Activated naive CD8-positive, alpha-beta T cell treated with anti-CD3 and anti-CD28 coated beads for 36 hours (primary cell): ENCODE measurements at places on chromosomes 12 and 14. TPM values are rescaled to one million over a fixed set of nuclear protein-coding genes. Genes with fewer than 3 reads are reported as not detected.

DNA sequence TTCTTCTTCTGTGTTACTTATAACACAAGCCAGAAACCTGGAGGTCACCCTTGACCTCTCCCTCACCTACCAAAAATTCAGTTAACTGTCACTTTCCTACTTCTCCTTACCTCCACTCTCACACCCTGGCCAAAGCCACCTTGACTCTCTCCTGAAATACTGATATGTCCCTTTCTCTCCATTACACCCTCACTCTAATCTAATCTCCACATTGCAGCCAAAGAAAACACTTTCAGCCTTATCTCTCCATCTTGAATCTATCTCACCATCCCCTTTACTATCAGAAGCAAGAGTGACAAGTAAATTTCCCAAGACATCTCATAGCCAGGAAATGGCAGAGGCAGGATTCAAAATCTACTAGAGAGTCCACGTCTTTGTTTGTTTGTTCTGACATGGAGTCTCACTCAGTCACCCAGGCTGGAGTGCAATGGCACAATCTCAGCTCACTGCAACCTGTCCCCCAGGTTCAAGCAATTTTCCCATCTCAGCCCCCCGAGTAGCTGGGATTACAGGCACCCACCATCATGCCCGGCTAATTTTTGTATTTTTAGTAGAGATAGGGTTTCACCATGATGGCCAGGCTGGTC is 28.0 kb upstream of the USP15 start:
- H3K4me3 ChIP-seq = no peak overlapping the region
- no peaks in the 10 kb centered on the region for H3K27me3 ChIP-seq
- no peak for DNase-seq
- H3K4me1 ChIP-seq = no peaks in the 10 kb centered on the region
- no peaks in the 10 kb centered on the region for H3K36me3 ChIP-seq

DNA sequence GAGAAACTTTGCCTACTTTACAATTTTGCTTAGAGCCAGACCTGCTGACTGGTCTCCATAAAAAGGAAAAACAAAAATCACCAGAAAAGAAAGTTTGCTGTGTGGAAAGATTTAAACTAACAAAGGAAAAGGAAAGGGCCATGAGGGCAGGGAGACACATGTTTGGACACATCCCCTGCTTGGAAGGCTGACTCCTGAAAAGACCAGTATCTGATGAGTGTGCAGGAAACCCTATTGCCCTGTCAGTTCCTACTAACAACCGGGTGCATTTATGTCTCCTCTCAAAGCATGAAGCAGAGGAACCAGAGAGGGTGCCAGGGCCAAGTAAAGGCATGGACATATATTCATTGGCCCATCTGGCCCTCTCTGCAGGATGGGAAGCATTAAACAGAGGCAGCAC is 7.0 kb upstream of the STAB2 start:
- H3K4me1 ChIP-seq = peaks cover 6% of the 10 kb centered on the region
- no peak overlapping the region for H3K4me3 ChIP-seq
- DNase-seq = no peak
- H3K27me3 ChIP-seq = peaks cover 45% of the 10 kb centered on the region
- H3K27ac ChIP-seq = no peak overlapping the region

NANOG gene
- total RNA-seq = not detected

DNA sequence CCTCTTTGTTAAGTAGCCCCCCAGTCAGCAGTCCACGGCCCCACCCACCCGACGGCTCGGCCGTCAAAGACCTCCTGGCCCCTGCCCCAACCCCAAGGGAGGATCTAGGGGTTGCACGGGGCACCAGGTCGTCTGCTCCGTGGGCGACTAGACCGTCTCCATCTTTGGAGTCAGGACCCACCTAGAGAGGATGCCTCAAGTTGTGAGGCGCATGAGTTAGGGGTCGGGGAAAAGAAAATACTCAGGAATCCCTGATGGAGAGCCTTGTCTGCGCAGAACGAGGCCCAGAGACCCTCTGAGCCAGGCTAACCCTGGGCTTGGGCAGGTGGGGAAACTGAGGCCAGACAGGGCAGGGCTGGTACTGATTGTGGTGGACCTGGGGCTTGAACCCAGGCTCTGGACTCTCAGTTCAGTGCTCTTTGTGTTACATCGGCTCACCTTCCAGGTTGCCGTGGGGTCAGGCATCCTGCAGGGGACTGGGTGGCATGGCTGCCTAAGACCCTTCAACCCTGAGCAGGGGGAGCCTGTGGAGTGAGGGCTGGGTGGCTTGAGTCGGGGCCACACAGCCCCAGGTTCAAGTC is 839 bp downstream of the OTUB2 start:
- no peaks in the 10 kb centered on the region for H3K36me3 ChIP-seq
- peaks cover 4% of the 10 kb centered on the region for H3K27me3 ChIP-seq

DNA sequence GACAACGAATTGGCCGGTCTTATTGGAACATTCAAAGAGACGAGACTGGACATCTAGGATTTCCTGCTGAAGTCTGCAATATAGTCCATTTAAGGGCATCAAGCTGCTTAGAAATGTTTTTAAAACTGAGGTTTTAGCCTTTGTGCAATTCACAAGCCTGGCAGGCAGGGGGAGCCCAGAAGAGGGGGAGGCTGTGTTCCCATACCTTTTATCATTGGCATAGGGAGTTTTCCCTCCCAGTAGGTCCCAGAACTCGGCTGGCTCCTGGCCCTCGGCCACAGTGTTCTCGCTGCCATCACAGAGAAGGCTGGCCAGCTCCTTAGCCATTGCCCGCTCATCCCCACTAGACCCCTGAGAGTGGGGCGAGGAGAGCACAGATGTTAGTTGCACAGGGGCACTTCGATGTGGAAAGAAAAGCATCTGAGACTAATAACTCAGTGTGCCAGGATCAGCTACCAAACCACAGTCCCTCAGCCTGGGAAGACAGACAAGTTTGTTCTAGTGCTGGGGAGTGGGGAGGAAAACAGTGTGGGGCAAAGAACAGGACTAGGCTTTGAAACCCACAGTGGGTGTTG is 15.1 kb downstream of the AVIL start:
- no peak overlapping the region for H3K4me3 ChIP-seq
- H3K27me3 ChIP-seq = no peaks in the 10 kb centered on the region
- H3K4me1 ChIP-seq = peaks cover 3% of the 10 kb centered on the region
- peaks cover 2% of the 10 kb centered on the region for H3K36me3 ChIP-seq
- peak; percentile 19 for DNase-seq

CIROP gene
- not detected for total RNA-seq

- H3K4me3 ChIP-seq = no peak overlapping the region
- peak overlapping the region; percentile 81 for H3K27ac ChIP-seq
- no peaks in the 10 kb centered on the region for H3K36me3 ChIP-seq
Measured at GRCh38 chr12:122125452-122126341, 47.1 kb downstream of the MLXIP start.

DNA sequence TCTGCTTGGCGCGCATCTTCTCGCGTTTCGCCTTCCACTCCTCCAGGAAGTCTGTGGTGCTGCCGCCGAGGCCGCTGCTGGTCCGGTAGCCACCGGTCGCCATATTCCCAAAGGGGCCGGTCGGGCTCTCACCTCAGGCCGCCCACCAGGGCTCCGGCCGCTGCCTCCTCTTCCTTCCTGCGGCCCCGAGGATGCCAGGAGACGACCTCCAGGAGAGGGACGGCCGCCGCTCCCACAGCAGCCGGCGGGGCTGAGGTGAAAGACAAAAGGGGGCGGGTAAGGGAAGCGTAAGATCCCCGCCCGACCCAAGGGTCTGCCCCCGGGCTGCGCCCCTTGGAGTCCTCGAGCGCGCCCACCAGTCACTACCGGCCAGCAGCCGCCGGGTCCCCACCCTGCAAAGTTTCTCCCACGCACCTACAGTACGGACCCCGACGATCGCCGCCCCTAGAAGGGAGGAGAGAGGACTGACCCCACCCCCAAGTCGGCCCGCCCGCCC is 574 bp downstream of the PAWR start:
- peaks cover 14% of the 10 kb centered on the region for H3K4me1 ChIP-seq
- H3K4me3 ChIP-seq = peak overlapping the region; percentile 79
- H3K27ac ChIP-seq = no peak overlapping the region
- no peaks in the 10 kb centered on the region for H3K36me3 ChIP-seq

GRCh38 chr12:99809909-99810308 is 162.4 kb downstream of the GARIN6 start:
- H3K36me3 ChIP-seq = no peaks in the 10 kb centered on the region
- no peaks in the 10 kb centered on the region for H3K4me1 ChIP-seq
- H3K27me3 ChIP-seq = no peaks in the 10 kb centered on the region
- no peak for DNase-seq

- DNase-seq = no peak
- no peaks in the 10 kb centered on the region for H3K36me3 ChIP-seq
- no peaks in the 10 kb centered on the region for H3K4me1 ChIP-seq
- H3K27ac ChIP-seq = no peak overlapping the region
- H3K4me3 ChIP-seq = no peak overlapping the region
Measured at GRCh38 chr12:4991373-4991772, 52.3 kb upstream of the KCNA5 start.

- H3K36me3 ChIP-seq = peaks cover 3% of the 10 kb centered on the region
- no peak overlapping the region for H3K4me3 ChIP-seq
- no peak overlapping the region for H3K27ac ChIP-seq
- peak; percentile 0 for DNase-seq
- peaks cover 4% of the 10 kb centered on the region for H3K27me3 ChIP-seq
Measured at GRCh38 chr14:21791749-21792148, 118.1 kb upstream of the OR4E1 start.

GRCh38 chr12:106134294-106134949 is 4.3 kb downstream of the NUAK1 start:
- no peak for DNase-seq
- peaks cover 5% of the 10 kb centered on the region for H3K4me1 ChIP-seq
- H3K27me3 ChIP-seq = peaks cover 59% of the 10 kb centered on the region
- H3K27ac ChIP-seq = no peak overlapping the region

MANSC4 gene
- total RNA-seq = not detected

GRCh38 chr14:102201353-102201738 is 61.6 kb downstream of the WDR20 start:
- peak overlapping the region; percentile 44 for H3K4me3 ChIP-seq
- peaks cover 60% of the 10 kb centered on the region for H3K4me1 ChIP-seq
- H3K36me3 ChIP-seq = peaks cover 23% of the 10 kb centered on the region
- peak overlapping the region; percentile 73 for H3K27ac ChIP-seq

LHX5 gene
- not detected for total RNA-seq

DNA sequence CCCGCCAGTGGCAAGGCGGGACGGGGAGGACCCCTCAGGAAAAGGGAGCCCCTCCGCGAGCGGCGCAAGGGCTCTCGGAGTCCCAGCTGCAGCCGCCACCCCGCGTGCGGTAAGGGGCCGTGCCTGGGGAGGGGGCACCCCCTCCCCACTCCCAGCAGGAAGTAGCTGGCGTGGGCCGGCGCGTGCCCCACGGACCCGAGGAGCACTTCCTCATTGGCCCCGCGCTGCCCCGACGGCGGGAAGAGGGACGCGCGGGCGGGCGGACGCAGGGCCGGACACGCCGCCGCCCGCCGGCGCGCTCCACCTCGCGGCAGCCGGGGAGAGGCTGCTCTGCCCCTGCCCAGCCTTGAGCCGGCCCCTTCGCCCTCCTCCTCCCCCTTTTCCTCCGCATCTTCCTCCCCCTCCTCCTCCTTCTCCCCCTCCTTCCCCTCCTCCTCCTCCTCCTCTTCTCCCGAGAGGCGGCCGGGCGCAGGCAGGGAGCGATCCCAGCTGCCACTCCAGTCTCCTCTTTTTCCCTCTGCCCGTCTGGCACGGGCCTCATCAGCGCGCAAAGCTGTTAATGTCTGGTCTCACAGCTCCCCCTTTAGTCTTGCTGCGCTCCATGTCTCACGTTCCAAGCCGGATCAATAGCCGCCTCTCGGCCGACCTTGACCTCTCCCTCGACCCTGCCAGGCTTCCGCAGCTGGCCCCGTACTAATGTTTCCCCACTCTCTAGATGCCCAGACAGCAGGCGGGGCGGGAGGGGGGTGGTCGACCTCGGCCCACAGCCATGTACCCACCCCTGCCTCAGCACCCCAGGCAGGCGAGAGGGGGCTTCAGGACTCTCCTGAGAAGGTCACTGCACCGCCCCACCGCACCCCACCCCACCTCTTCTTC is 2.6 kb upstream of the BCL11B start:
- peaks cover 40% of the 10 kb centered on the region for H3K4me1 ChIP-seq
- peak; percentile 65 for DNase-seq
- peaks cover 3% of the 10 kb centered on the region for H3K27me3 ChIP-seq
- H3K27ac ChIP-seq = peak overlapping the region; percentile 96
- peak overlapping the region; percentile 96 for H3K4me3 ChIP-seq

DNA sequence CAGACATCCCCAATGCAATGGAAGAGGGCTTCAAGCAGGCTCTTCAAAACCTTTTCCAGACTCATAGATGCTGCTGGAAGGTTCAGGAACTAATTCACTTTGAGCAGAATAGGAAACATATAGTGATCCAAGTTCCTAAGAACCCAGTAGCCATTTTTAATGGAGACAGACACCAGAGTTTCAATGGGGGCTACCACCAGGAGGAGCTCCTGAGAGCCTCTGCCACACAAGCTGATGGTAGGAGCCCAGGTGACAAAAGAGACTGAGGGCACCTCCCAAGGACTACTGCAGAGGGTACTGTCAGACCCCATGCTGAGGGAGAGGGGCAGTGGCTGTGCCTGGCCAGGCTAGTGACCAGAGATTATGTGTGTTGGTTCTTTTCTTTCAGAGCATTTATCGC is 45.9 kb downstream of the IFNG start:
- H3K27ac ChIP-seq = no peak overlapping the region
- peaks cover 39% of the 10 kb centered on the region for H3K4me1 ChIP-seq
- no peaks in the 10 kb centered on the region for H3K27me3 ChIP-seq
- H3K36me3 ChIP-seq = peaks cover 4% of the 10 kb centered on the region
- peak; percentile 36 for DNase-seq
- no peak overlapping the region for H3K4me3 ChIP-seq

GRCh38 chr14:70707138-70708038 is 65.7 kb downstream of the TTC9 start:
- H3K27ac ChIP-seq = no peak overlapping the region
- H3K27me3 ChIP-seq = no peaks in the 10 kb centered on the region
- DNase-seq = peak; percentile 30
- peaks cover 4% of the 10 kb centered on the region for H3K4me1 ChIP-seq
- H3K36me3 ChIP-seq = no peaks in the 10 kb centered on the region

DNA sequence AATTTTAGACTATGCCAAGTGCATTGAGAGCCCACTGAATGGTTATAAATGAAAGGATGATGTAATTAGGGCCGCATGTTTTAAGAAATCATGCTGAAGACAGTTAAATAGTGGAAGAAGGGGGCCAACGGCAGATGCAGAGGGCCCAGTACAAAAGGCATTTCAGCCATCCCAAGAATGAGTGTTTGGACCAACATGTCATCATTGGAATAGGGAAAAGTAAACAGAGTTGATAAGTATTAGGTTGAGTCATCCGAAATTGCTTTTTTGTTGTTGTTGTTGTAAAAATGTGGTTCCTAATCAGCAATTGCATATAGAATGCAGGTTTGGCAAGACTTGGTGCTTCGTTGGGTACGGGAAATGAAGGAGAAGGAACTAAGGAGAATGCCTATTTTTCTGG is 29.5 kb downstream of the BMP4 start:
- H3K4me3 ChIP-seq = no peak overlapping the region
- H3K27me3 ChIP-seq = peaks cover 31% of the 10 kb centered on the region
- no peak for DNase-seq
- no peak overlapping the region for H3K27ac ChIP-seq
- peaks cover 1% of the 10 kb centered on the region for H3K4me1 ChIP-seq
